ENCODE measurements at places on chromosomes 11 and 22.

DNA sequence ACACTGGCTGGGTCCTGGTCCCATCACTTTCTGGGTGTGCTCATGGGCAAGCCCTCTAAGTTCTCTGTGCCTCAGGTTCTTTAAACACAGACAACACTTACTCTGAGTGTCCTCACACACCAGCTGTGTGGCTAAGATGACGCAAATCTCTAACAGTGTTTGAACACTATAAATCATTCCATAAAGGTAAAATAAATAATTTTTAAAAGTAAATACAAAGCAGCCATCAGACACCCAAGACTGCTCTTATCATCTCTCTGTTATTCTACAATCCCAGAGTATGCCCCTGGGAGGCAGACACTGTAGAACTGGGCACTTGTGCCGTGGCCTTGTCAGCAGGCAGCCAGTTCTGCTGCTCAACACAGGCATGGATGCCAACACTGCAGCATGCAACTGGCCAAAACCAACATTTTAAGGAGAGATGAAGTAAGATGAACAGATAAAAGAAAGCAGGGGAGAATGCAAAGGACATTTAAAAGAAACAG, 56.8 kb downstream of the RPL27A start:
- DNase-seq = no peak

DNA sequence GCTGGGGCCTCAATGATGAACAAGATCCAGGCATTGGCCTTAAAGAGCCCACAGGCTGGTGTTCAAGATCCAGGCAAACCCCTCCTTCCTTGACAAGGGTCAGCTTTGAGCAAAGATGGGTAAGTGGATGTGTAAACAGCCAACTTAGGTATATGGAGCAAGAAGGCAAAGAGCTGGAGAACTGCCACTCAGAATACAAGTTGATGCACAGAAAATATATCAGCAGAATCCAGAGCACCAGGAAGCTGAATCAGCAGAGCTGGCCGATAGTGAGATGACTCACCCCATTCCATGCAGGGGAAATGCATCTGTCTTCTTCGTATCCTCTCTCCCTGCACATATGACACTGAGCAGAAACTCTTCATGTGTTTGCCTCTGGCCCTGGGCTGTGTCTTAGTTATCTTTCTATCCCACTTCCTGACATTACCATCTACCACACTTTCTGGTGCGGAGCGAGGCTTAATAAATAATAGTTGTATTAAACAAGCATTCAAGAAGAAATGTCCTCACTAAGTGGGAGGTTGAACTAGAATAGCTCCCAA, 57.8 kb downstream of the ENDOD1 start:
- DNase-seq = no peak

GRCh38 chr11:68223275-68223674, 10.2 kb upstream of the KMT5B start:
- DNase-seq = no peak

- no peak for DNase-seq
Measured at GRCh38 chr11:134063991-134064747, 4.7 kb upstream of the JAM3 start.

- no peak for DNase-seq
Measured at GRCh38 chr22:39432361-39432811, 24.4 kb upstream of the MGAT3 start.

- DNase-seq = no peak
Measured at GRCh38 chr22:36918586-36919284, 5.3 kb downstream of the CSF2RB start.

- DNase-seq = no peak
Measured at GRCh38 chr11:128615076-128615475, 27.7 kb upstream of the ETS1 start.

GRCh38 chr11:72088076-72088808, 7.6 kb downstream of the LRRC51 start:
- DNase-seq = no peak

DNA sequence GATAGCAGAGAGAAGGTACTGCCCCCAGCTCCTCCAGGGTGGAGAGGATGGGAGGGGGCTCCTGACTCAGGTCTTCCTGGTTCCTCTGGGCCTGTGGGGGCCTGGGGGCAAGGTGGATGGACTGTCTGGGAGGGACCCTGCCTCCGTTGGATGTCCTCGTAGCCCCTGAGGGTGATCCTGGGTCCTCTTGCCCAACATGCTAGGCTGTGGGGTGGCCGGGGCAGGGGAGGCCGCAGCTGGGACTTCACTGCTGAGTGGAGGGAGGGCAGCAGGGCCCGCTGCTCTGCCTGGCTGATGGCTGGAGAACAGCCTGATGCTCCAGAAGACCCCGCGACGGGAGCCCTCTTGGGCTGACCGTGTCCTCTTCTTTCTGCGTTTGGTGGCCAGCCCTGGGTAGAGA, 13.4 kb downstream of the FRMD8 start:
- no peak for DNase-seq

DNA sequence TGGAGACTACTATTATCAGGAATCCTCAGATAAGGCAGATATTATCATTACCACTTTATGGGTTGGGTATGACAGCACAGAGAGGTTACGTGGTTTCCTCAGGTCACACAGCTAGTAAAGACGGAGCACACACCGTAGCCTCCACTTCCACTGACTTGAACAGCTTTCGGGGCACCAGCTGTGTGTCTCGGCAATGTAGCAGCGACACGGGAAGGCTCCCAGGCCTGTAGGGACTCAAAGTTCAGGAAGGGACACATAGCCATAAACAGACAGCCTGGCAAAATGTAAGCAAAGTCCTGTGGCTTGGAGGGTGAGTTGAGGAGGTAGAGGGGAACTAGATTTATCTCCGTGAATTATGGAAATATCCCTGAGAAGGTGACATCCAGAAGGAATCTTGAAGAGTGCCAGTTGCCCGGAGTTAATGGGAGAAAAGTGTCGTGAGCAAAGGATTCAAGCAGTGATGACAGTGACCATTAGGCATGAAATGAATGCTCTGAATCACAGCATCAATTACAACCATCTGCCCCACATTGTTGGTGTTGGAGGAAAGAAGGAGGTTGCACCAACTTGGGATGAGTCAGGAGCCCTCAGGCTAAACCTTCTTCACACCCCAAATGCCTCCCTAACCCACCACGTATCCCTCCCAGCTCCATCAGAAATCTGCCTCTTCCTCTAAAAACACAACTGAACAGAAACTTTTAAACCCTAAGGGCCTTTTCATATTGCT, 106.7 kb upstream of the ASPHD2 start:
- DNase-seq = no peak

GRCh38 chr11:86047275-86047991, 21.5 kb downstream of the PICALM start:
- DNase-seq = no peak

DNA sequence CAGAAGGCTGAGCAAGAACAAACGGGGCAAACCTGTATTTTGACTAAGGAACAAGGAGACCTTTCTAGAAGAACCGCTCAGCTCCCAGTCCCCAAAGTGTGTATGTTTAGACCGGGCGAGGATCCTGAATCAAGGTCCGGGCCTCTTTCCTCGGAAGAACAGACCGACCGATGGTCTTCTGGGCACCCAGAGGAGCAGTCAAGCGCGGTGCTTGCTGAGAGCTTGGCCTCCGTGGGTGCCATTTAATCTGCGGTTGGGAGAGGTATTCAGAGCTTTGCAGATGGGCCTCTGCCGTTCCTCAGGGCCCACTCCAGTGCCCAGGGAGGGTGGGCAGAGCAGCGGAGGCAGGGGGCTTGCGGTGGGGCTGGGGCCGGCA, 26.5 kb upstream of the ATXN10 start:
- no peak for DNase-seq

DNA sequence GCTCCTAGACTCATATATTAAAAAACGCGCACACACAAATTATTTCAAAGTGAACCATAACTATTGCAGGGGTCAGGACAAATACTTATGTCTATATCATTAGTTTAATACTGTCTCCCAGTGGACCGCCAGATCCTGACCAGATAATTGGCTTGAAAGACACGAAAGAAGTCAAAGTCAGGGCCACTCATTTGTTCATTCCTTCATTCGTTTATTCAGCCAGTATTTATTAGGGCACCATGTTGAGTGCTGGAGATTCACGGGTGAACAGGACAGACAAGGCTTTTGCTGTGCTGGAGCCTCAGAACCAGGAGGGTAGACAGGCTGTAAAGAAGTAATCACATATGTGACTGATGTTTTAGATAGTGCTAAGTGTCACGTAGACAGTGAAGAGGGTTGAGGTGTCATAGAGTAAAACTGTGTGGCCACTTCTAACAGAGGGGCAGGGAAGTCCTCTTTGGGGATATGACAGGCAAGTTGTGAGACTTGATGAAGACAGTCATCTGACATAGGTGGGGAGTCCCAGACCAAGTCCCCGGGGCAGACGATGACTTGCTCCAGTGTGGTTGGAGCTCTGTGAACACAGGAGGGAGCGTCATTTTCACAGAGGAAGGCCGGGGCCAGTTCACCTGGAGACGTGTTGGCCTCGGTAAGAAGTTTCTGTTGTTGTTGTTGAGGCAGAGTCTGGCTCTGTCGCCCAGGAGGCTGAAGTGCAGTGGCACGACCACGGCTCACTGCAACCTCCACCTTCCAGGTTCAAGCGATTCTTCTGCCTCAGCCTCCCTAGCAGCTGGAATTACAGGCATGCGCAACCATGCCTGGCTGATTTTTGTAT, 25.9 kb downstream of the RBX1 start:
- DNase-seq = no peak

DNA sequence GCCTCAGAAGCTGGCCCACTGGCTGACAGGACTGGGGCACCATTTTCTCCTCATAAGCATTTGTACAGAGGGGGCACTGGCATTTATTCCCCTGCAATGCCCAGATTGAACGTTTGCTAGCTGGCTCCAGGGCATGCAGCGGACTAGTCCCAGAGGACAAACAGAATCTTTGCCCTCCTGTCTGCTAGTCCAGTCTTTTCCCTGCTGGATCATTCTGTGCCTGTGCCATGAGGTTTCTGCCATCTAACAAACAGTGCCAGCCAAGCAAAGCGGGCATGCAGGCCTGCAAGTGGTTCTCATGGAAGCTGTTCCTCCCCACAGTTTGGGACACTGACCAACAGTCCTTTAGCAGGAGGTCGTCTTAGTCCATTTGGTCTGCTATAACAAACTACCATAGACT, 53.4 kb downstream of the KCNJ1 start:
- no peak for DNase-seq

DNA sequence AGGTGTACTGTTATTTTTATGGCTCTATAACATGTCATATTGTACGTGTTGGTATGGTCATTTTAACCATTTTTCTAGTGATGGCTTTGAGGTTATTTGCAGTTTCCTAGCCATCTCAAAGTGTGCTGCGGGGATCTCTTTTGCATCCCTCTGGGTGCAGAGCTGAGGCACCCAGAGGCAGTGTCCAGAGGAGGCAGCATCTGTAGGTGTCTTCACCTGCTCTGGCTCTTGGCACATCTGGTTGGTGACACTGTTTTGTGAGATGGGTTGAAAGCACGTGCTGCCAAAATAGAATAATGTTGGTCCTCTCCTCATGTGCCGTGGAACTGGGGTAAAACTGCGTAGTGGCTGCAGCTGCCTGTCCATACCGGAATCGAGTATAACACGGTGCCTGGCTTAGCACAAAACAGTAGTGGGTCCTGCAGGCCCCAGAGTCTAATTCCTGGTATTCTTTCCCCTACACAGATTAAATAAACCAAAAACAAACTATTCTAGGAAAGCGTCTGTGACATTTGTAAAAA, 12.9 kb downstream of the NEAT1 start:
- no peak for DNase-seq

DNA sequence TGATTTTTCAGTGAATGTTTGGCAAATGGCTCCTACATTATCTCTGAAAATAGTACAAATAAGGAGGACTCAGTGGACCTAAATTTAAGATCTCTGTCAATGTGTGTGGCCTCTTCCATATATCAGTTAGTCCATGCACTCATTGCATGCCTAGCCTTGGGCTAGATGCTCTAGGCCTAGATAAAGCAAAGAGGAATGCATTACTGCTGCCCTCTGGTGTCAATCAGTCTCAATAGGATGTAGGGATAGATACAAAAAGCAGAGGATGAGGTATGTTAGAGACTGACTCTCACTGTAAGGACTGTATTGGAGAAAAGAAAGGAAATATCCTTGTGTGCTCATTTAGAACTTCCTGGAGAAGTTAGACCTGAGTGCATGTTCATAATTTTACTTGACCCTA, 42.0 kb downstream of the MS4A2 start:
- DNase-seq = no peak

- DNase-seq = no peak
Measured at GRCh38 chr22:27149921-27150543, 492.6 kb downstream of the MIAT start.

DNA sequence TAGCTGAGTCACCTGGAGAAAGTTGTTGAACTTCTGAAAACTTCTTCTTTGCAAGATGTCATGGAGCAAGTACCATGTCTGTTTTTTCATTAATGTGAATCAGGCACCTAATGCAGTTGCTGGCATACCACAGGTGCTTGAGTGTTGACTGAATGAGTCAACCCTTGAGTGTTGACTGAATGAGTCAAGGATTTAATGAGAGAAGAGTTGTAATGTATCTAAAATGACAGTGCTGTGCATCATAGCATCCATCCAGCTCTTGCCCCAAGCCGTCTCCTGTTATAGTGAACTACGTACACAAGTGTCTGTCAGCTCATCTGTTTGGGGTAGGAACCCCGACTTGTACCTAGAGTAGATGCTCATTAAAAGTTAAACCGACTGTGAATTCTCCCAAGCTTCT, 93.1 kb downstream of the CWC15 start:
- DNase-seq = no peak

DNA sequence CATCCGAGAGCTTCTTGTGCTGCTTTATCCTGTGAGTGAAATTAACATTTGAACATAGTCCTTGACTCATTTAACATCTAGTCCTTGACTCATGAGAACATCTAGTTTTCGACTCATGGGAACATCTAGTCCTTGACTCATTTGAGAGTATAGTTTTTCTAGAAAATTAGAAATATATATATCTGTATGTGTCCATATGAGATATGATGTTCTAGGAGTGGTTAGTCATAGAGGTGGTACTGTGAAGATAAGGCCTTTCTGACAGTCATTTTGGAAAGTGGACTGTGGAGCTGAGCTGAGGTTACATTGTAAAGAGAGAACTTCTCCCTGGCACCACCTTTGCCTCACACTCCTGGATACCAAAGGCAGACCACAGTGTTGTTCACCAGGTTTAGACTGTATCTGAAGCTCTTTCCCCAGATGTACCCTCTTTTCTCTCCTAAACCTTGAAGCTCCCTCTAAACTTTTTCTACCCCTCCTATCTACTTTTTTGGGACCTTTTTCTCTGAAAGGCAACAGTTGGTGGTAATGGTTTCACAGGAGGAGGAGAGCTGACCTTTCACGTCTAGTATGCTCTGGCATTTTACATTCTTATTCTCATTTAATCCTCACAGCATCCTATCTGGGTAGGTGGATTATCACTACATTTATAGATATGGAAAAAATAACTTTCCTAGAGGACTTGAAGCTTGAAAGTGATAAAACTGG, 67.2 kb downstream of the PPP2R1B start:
- no peak for DNase-seq

- DNase-seq = no peak
Measured at GRCh38 chr22:35089139-35089538, 23.2 kb downstream of the ISX start.

- DNase-seq = no peak
Measured at GRCh38 chr11:725624-726202, 19.7 kb downstream of the EPS8L2 start.

- no peak for DNase-seq
Measured at GRCh38 chr11:32030875-32031503, 59.9 kb upstream of the RCN1 start.
